ENCODE measurements at places on chromosomes 3 and 15.

- no peak for DNase-seq
Observed at GRCh38 chr15:45111390-45112142, 2.4 kb downstream of the DUOX2 start.

DNA sequence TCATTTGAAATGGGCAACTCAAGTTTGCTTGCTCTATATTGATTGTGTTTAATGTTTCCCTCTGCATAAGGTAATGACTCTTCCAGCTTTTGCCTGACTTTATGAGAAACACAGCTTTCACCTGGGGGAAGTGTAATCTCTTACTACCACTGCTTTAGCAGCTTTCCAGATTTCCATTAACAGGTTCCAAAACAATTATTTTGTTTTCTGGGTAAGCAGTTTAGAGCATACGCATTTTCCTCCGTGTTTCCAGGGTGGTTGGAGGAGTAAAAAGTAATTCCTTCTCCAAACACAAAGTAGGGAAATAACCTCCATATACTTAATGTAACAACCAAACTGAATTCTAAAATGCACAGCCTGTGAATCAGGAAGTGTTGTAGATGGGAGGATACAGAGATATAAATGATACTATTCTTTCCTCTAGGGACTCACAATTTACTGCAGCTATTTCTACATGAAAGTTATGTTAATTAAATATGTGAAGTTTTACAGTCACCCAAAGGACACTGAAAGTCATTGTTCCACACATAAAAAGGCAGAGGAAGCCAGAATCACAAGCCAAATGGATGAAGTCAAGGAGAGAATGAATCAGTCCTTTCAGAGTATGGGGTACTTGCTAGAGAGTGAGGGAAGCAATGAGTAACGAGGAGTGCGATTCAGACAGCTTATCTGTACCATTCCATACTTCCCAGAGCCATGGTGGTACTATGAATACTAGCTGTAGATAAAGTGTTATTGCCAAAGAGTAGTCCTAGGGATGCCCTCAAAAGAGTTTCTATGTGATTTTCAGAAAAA lies 16.6 kb downstream of the ST3GAL6 start:
- DNase-seq, result no peak

- DNase-seq, result no peak
Observed at GRCh38 chr3:106349191-106349881, 480.5 kb upstream of the CBLB start.

- no peak for DNase-seq
Observed at GRCh38 chr15:96093063-96093462, 237.4 kb upstream of the NR2F2 start.

GRCh38 chr3:136068708-136069107 lies 103.2 kb downstream of the PPP2R3A start:
- DNase-seq, result no peak

DNA sequence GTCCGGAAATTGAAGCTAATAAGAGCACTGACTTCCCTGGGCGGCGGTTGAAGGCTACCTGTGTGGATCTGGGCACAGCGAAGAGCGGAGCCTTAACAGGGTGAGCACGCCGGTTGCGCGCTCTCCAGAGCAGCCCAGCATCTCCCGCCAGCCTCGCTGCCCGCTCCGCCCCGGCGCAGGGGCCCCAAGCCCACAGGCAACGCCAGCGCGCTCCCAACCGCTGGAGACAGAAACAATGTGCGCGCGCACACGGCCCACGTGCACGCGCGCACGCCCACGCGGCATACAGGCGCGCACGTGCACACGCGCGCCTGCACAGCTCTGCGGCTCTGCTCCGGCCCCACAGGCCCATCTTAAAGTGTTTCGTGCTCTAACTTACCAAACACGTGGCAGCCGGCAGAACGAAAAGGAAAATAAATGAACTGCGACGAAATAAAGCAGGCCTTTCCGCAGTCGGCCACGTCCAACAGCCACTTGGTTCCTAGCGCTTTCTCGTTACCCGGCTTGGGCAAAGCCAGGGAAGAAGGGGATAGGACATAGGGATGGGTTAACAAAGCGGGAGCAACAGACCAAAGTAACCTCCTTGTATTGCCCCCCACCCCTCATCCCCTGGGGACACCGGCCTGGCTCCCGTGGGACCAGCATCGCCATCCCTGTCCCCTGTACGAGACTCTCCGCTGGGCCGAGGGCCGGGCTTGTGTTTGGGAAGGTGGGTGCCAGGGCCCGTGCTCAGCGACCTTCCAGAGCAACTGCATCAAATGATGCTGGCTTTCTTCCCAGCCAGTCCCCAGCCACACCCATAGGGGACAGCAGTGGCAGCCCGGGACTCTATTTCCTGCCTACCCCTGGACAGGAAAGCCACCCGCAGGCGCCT lies 203.7 kb downstream of the ABHD5 start:
- DNase-seq, result no peak

GRCh38 chr3:127959041-127959440 lies 44.0 kb downstream of the KBTBD12 start:
- no peak for DNase-seq

GRCh38 chr15:100812802-100813201 lies 66.8 kb upstream of the ALDH1A3 start:
- no peak for DNase-seq

DNA sequence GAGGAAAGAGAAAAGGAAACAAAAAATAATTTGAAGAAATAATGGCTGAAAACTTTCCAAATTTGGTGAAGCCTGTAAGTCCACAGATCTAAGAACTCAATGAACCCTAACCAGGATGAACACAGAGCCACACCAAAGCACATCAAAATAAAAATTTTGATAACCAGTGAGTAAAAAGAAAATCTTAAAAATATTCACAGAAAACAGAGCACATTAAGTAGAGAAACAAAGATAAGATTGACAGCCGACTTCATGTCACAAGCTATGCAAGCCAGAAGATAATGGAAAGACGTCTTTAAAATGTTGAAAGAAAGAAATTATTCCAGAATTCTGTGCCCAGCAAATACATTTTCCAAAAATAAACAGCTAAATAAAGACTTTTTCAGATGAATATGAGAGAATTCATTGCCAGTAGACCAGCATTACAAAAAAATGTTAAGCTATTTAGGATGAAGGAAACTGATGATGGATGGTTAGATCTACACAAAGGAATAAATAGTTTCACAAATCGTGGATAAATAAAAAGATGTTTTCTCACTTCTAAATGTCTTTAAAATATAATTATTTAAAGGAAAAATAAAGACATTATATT lies 140.2 kb upstream of the SKOR1 start:
- DNase-seq, result no peak

DNA sequence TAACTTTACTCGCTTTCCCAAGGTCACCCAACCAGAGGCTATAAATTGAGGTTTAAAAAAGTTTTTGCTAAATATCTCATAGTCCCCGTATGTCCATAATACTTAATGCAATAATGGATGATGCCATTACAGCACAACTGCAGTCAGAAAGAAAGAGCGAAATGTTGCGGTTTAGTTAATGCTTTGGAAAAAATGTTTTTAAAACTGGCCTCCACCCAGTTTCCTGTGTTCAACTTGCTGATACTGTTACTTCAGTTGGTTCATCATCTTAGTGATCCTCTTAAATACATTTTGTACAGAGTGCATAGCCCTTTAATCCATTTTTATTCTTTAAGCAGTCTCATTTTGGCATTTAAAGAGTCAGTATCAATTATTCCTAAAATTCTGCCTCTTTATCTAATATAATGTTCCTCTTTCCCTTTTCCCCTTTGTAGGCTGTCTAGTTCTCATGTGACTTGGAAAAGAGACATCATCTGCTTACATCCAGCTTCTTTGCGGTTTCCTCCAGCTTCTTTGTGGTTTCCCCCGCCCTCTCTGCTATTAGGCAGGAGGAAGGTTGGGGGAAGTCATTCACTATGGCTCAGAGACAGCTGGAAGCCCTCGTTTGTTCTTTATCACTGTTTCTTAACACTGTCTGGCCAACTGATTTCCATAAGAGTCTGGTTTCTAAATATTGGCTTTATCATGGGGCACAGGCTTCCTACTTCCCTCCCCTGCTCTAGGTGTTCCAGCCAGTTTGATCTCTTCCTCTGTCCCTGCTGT lies 154.3 kb downstream of the GOLIM4 start:
- no peak for DNase-seq

DNA sequence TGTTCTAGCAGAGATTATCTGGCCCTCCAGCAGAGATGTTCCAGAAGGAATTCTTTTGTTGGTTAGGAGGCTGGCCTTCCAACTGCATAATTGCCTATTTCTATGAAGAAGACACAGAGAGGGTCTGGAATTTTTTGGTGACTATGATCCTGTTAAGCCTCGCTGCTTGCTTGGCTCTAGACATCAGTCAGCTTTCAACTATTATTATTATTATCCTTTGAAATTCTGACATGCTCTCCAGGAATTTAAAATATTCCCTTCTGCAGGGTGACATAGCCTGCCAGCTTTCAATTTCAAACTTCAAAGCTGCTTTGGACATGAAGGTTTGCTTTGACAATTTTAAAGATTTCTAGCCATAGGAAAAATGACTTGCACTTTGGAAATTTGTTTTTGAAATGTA lies 26.3 kb upstream of the ZNF148 start:
- DNase-seq, result no peak

DNA sequence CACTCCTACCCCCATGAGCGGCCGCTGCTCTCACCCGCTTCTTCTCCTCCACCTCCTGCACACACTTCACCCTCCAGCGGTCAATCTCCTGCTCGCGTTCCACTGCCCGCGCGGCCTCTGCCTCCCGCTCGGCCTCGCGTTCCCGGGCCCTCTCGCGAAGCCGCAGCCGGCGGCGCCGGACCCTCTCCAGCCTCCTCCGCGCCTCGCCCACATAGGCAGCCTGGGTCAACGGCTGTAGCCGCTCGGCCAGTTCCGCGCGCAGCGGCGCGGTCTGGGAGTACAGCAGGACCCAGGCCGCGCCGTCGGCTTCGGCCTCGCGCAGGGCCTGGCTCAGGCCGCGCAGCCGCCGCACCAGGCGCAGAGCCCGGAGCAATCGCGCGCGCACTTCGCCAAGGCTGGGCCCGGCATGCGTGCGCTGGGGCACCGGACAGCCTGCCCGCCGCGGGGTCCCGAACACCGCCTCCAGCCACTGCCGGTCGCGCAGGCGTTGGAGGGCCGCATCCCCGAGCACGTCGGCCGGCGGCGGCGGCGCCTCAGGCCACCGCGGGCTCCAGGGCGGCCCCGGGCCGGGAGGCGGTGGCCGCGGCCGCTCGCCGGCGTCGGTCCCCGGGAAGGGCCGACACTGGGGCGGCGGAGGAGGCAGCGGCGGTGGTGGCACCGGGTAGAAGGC lies 595 bp downstream of the PDCD7 start:
- DNase-seq, result no peak

GRCh38 chr3:124492824-124493223 lies 237.4 kb upstream of the UMPS start:
- no peak for DNase-seq

DNA sequence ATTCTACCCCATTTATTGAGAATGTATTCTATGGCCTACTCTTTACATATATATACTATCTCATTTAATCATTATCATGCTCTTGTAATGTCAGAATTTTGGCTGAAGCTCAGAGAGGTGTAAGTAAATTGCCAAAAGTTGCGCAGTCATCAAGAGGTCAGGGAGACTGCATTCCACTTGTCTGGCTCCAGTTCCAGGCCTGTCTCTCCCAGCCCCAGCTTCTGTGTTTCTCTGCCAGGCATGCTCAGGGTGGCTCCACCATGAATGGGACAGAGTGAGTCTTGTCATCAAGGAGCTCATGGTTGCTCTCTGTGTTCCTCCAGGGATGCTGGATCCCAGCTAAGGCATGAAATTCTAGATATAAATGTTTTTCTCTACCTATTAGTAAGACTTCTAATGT lies 635.1 kb upstream of the MDFIC2 start:
- DNase-seq, result no peak

DNA sequence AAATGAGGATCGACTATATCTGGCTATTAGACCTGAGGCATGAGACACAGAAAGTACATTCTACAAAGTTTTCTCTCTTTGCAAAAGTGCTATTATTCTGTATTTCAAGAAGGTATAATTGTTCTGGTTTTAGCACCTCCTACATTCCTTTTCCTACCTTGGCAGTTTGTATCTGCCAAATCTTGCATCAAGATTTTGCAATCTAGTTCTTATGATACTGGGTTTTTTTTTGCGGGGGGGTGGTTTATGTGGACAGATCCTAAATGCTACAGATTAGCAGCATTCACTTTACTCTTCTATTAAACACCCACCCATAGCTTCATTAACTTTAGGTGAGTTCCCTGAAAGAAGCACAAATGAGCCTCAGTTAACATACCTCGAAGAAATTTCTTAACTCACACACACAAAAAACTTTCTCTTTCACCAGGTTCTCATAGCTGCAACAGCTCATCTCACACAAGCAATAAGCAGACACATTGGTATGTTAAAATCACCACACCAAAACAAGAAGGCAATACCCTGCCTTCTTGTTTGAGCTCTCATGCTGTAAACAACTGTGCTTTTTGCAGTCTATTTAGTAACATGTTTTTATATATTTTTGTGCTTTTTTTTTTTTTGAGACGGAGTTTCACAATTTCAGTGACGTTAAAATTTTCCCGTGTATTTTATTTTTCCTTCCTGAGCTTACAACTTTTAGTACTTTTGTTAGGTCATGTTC lies 73.0 kb upstream of the VGLL4 start:
- DNase-seq, result no peak

DNA sequence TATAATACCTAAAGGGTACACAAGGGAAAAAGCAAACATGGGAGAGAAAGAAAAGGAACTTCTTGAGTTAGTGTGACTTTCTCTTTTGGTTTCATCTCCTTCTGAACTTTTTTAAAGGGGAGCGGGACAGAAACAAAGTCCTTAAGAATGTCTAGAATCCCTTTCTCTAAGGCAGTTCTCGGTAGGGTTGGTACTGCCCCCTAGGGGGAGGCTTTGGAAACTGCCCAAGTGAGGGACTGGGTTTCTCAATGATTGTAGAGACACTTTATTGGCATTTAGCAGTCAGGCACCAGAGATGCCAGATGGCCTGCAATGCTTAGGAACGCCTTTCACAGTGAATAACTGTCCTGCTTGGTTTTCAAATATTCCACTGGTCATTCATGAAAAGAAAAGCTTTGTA lies 172.7 kb downstream of the WDR72 start:
- DNase-seq, result no peak

GRCh38 chr15:23566651-23567050 lies 1.2 kb downstream of the MKRN3 start:
- DNase-seq, result no peak

DNA sequence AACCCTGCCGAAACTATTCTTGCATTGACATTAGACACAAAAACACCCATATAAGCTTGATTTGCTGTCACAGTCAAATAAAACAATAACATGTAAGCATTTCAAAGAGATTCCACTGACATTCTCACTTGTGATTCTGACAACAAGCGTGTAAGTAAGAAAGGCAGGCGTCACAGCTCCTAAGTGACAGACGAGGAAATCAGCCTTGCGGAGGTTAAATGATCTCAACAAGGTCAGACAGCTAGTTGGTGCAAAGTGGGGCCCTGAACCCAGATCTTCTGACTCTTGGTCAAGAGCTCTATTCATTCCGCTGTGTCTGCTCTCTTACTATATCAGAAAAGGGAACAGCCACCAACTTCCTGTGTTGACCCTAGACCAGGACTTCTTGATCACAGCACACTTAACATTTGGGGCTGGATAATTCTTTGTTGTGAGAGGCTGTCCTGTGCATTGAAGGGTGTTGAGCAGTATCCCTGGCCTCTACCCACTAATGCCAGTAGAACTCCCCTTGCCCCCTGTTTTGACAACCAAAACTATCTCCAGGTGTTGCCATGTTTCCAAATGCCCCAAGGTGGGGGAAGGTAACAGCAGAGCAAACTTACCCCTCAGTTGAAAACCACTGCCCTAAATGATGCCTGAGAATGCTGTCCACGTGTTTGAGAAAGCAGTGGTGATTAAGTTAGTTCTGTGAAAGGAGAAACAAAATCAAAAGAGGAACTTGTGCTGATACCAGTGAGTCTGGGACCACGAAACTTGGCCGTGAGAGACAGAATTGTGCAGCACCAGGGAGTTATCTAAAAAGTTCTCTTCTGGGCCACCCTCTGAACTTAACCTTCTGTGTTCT lies 86.1 kb downstream of the LIPC start:
- DNase-seq, result no peak

Measured in esophagus squamous epithelium (tissue), 5 donors.